ENCODE measurements at places on chromosomes 4 and X. TPM values are rescaled to one million over a fixed set of nuclear protein-coding genes. Genes with fewer than 3 reads are reported as not detected.

UGT2B17 gene
- not detected for total RNA-seq

INPP4B gene
- 52.7 TPM for total RNA-seq

CPE gene
- total RNA-seq, result 89.8 TPM

STATH gene
- total RNA-seq, result not detected

SPRY1 gene
- total RNA-seq, result 77.8 TPM

REST gene
- 21.4 TPM for total RNA-seq

TIGD2 gene
- 5.2 TPM for total RNA-seq

SLC7A11 gene
- total RNA-seq, result 1.0 TPM

RAB33A gene
- 1.6 TPM for total RNA-seq

PLAC1 gene
- not detected for total RNA-seq

P2RY4 gene
- not detected for total RNA-seq

SOD3 gene
- 13.6 TPM for total RNA-seq

LRIT3 gene
- total RNA-seq, result under 0.01 TPM

RASGEF1B gene
- total RNA-seq, result 9.9 TPM

LUZP4 gene
- total RNA-seq, result not detected

CCNQ gene
- total RNA-seq, result 13.0 TPM

CRLF2 gene
- 0.52 TPM for total RNA-seq

ADH1B gene
- 33.4 TPM for total RNA-seq

MGARP gene
- total RNA-seq, result not detected

RADX gene
- total RNA-seq, result 1.0 TPM

WDFY3 gene
- 100 TPM for total RNA-seq

DSPP gene
- total RNA-seq, result not detected

PRSS12 gene
- total RNA-seq, result 10.4 TPM

USP17L18 gene
- not detected for total RNA-seq

GYG2 gene
- total RNA-seq, result 7.8 TPM

L1CAM gene
- total RNA-seq, result 1.6 TPM

ERAS gene
- not detected for total RNA-seq

BMX gene
- total RNA-seq, result 3.1 TPM

LYAR gene
- 7.3 TPM for total RNA-seq

ATP1B4 gene
- 220 TPM for total RNA-seq

MND1 gene
- 6.8 TPM for total RNA-seq

HMX1 gene
- total RNA-seq, result not detected

XAGE1A gene
- not detected for total RNA-seq

GPM6B gene
- total RNA-seq, result 18.8 TPM

CT45A1 gene
- not detected for total RNA-seq

POU4F2 gene
- not detected for total RNA-seq

SOX3 gene
- total RNA-seq, result not detected

RNF150 gene
- 36.5 TPM for total RNA-seq

DAPP1 gene
- total RNA-seq, result 1.6 TPM

CLDN34 gene
- total RNA-seq, result not detected

ARSH gene
- not detected for total RNA-seq

IL13RA1 gene
- 26.1 TPM for total RNA-seq

SOWAHB gene
- under 0.01 TPM for total RNA-seq

UTP3 gene
- total RNA-seq, result 13.6 TPM

TRPC5OS gene
- not detected for total RNA-seq

MAGEC2 gene
- total RNA-seq, result not detected

DGKK gene
- not detected for total RNA-seq

ADH1C gene
- 13.0 TPM for total RNA-seq

All from skeletal muscle tissue (tissue), 5 donors.